HFF-Myc (cell line): ENCODE measurements at places on chromosomes 3 and 15.

- no peak for DNase-seq
These were observed 159.3 kb upstream of the C2CD4B start for GRCh38 chr15:62324382-62324781.

- DNase-seq: no peak
These were observed 53.9 kb downstream of the COPS2 start for GRCh38 chr15:49101536-49101935.

- no peak for DNase-seq
These were observed 81.8 kb downstream of the WDR76 start for GRCh38 chr15:43908516-43909050.

GRCh38 chr3:8838234-8838633 lies 68.8 kb upstream of the OXTR start:
- no peak for DNase-seq

DNA sequence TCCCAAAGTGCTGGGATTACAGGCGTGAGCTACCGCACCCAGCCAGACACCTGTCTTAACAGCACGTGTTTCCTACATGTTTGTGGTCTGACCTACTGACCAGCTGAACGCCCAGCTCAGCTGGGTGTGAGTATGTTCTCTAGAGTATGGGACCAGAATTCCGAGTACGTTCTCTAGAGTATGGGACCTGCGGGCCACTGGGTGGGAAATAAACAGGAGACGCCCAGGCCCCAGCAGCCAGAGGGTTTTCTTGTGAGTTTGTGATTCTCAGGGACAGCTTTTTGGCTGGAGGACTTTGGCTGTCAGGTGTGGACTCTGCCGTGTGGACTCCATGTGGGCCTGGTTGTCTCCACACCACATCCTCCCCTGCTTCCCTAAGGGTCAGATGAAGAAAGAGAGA lies 87.3 kb downstream of the CHRD start:
- no peak for DNase-seq

- DNase-seq: no peak
These were observed 109.5 kb downstream of the ROBO2 start for GRCh38 chr3:77149382-77149781.

DNA sequence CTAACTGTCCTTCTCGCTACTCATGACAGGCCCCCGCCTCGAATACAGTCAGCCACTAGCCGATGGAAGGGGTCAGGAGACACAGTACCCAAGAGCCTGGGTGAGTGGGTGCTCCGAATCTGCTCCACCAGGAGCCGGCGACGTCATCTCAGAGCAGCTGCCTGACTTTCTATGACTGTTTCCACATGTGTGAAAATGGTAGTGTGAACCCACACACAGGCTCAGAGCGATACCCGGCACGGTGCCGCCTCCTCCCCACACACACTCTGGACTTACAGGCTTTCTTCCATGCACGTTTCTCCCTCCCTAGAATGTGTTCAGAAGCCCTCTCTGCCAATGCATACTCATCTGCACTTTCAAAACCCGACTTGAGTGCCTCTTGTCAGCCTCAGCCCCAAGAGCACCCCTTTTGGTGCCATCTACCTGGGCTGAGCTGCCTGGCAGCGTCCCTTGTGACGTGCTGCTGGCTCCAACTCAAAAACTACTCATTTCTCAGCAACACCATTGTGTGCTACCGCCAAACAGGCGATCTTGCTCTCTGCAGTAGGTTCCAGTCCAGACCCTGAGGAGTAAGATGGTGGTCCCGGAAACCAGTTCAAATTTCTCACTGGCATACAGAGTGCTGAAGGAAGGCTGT lies 29.7 kb downstream of the VGLL4 start:
- DNase-seq: no peak

DNA sequence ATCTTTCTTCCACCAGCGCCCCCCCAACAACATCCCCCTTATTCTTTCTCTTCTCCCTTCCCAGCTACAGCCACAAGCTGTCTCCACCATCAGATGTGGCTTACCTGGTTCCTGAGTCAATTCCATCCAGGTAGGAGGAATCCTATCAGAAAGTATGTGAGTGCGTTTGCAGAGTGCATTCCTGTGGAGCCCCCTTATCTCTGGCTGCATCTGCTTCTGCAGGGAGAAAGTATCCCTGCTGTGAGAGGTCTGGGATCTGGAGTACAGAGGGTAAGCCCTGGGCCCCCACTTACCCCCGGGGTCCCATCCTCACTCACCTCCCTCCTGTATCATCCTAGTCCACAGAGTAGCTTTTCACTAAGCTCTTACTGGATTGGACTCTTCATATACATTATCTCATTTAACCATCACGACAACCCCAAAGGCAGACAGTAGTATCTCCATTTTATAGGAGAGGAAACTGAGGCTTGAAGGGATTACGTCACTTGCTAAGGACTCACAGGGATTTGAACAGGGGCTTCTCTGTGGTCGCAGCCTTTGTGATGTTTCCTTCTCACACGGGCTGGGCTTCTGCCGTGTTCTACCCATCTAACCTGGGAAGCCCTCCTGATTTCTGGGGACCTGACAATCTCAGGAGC lies 22.2 kb upstream of the MAGEF1 start:
- no peak for DNase-seq

DNA sequence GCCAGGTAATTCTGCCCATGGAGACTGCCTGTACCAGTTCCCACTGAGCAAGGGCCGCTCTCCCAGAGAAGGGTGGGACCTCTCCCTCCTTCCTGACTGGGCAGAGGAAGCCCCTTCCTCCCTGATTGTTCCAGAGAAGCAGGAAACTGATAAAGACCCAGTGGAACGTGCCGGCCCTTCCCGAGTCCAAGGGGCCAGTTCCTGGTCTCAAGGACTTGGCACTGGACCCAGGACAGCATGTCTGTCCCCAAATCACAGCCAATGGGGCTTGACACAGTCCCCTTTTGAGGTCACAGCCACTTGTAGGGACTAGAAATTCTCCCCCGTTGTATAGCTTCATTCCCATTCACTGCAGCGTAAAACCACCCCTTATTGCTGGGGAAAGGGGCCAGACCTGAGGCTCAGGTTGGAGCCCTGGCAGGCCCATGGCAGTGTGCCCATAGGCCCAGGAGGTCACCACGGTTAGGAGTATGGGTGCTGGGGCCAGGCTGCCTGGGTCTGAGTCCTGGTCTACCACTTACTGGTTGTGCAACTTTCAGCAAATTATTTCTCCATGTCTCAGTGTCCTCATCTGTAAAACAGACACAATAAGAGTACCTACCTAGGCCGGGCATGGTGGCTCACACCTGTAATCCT lies 18.1 kb downstream of the CSRNP1 start:
- no peak for DNase-seq

- DNase-seq: no peak
These were observed 8.5 kb downstream of the MAP6D1 start for GRCh38 chr3:183816681-183817510.

- no peak for DNase-seq
These were observed 41.4 kb downstream of the ROBO2 start for GRCh38 chr3:77081240-77081661.

GRCh38 chr15:79977431-79978054 lies 6.5 kb upstream of the BCL2A1 start:
- DNase-seq: no peak

GRCh38 chr3:39267631-39268548 lies 11.9 kb downstream of the CX3CR1 start:
- DNase-seq: no peak

DNA sequence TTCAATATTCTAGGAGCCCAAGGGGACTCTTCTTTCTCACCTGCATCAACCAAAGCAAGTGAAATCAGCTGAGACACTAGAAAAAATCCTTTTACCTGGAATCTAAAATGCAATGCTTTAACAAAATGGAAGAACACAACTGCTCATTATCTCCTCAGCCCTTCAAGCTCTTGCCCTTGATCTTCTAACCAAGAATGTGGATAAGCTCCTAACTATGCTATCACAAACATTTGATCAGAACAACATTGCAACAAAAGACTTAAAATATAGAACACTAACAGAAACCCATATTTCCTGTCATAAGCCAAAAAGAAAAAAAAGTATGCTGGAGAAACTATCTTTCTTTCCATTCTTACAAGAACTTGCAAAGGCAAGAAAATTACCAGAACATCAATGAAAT lies 12.6 kb downstream of the RBM15B start:
- no peak for DNase-seq

- DNase-seq: no peak
These were observed 19.2 kb upstream of the ITPKA start for GRCh38 chr15:41474436-41474835.

DNA sequence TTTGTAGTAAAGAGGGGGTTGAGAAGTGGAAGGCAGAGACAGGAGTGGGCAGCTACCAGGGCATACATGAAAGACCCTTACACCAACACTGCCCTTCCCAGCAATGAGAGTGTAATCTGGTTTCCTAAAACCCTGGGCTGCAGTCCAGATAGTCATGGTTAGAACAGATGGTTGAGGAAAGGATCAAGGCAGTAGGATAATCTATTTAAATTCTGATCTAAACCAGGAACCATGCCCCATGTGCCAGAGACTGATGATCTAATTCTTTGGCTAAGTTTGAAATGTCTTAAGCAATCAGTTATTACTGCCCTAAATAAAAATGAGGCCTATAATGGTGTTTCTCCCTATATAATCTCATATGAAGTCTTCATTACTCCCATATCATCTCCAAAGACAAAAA lies 59.6 kb downstream of the PRTG start:
- DNase-seq: no peak

DNA sequence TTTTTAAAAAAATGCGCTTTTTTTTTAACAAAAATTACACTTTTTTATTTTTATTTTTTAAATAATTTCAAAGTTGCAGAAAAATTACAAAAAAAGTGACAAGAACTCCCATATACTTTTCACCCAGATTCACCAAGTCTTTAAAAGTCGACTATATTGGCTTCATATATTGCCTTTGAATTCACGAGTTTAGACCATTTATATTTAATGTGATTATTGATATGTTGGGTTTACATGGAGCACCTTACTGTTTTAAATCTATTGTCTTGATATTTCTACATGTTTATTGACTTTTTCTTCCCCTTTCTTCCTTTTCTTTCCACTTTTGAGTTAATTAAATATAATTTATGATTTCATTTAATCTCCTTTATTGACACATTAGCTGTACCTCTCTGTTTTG lies 127.2 kb downstream of the OPA1 start:
- no peak for DNase-seq

DNA sequence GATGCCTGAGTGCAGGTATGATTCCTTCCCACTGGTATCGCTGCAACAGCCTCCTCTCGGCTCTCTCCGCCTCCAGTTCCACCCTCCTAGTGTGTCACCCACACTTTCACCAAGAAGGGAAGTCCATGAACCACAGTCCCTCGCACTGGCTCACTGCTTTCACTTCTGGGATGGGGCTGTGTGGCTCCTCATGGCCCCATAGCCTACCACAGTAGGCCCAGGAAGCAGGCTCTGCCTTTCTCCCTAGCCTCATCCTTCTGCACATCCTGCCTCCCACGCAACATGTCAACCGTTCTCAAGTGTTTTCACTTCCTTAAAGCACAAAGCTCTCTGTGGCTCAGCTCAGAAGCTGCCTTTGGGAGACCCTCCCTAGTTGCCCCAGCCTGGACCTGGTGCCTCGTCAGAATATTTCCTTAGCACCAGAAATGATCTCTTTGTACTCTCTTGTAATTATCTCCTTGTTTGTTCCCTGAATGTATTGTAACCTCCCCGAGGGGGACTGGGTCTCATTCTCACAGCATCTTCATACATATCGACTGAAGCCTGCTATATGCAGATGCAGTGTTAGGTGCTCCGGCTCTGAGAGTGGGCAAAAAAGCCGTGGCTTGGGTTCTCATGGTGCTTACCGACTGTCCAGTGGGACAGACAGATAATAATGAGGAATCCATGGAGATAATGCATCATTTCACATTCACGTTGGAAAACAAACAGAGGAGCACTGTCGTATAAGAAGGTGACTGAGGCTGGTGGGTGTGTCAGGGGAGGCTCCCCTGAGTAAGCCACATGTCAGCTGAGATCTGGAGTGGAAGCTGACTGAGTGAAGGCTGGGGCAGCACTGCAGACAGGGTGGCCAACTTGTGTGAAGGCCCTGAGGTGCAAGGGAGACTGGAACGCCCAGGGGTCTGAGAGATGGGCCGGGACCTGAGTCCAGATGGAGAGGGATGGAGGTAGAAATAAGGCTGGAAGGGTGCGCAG lies 107.1 kb downstream of the DGKG start:
- DNase-seq: no peak

DNA sequence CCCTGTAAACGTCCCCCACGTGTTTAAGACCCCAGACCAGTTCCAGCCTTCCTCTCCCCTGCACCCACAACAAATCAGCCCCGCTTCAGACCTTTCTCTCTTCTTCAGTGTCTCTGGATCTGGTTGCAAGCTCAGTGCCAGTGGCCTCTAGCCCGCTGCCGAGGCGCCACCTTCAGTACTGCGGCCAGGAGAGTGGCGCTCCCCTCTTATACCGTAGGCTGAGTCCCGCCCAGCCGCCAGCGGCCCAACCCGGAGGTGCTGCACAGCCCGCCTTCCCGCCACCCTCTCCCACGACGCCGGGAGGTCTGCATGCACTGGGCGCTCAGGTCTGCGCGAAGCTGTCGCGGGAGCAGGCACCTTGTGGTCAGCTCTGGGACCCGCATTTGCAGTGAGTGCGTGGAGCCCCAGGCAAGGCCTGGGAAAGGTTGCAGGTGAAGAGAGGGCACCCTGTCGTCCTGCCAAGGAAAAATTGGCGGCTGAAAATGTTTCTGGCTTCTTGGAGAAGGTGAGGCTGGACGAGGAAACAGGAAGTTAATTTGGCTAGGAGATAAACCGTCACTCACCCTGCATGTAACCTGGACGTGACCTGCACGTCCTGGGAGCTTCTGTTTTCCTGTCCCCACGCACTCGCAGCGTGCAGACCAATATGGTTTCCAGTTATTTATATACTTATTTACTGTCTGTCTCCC lies at the start of gene C2CD4B:
Gene C2CD4B (minus strand): TSS at position 182 of the 689 bp plus-strand sequence. CDS start 301 bp downstream, outside the sequence.
- DNase-seq: no peak

DNA sequence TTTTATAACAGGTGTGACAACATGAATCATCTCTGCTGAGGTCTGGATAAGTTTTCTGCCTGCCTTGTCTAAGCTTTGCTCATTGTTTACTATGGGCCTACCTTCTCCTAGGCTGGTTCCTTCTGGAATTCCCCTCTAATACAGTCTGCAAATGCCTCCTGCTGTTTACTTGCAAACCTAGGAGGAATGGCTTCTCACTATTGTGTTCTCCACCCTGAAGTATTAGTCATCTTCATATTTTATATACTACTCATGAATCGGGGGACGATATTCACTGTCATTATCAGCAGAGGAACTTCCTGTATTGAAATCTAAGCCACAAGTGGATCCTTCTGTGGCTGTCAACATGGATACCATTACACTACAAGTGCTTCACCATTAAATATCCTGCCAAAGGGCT lies 154.8 kb downstream of the PLCL2 start:
- DNase-seq: peak; percentile 78

DNA sequence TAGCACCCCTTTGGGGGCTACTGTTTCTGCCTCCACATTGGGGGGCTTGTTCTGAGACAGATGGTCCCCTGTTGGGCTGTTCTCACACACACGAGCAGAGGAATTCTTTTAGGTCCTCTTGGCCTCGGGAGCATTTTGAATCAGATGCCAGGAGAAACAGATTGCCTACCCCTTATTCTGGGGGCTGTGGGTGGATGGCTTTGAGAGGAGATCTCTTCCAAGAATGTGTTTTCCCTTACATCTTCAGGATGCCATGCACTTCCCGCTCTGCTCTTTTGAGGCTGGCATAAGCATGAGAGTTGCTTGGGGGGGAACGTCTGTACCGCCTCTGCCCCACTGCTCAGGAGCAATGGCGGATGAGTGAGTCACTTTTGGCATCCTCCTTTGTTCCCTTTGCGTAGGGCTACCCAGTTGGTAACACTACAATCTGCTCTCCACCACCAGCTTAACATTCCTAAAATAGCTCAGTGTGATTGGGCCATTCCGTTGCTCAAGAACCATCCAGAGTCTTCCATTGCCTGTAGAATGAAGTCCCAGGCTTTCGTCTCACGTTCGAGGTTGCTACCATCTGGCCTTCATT lies 154.4 kb downstream of the RPLP1 start:
- no peak for DNase-seq
